ENCODE measurements at places on chromosomes 2 and 18.

DNA sequence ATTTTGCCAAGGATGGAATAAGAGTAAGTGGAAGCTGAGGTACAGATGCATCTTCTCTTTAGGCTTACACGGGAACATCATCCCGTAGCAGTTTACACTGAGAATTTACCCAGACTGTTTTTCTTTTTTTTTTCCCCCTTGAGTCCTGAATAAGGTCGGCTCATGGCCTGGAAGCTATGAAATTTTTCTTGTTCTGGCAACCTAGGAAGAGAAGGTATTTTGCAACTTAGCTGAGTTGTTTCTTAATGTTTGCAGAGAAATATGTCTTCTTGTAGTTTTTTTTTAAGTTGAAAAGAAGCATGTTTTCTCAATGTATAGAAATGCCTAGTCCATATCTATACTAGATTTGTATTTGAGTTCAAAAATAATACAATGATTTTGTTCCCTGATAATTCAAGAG lies 712.5 kb downstream of the TDRD15 start:
- DNase-seq: no peak

DNA sequence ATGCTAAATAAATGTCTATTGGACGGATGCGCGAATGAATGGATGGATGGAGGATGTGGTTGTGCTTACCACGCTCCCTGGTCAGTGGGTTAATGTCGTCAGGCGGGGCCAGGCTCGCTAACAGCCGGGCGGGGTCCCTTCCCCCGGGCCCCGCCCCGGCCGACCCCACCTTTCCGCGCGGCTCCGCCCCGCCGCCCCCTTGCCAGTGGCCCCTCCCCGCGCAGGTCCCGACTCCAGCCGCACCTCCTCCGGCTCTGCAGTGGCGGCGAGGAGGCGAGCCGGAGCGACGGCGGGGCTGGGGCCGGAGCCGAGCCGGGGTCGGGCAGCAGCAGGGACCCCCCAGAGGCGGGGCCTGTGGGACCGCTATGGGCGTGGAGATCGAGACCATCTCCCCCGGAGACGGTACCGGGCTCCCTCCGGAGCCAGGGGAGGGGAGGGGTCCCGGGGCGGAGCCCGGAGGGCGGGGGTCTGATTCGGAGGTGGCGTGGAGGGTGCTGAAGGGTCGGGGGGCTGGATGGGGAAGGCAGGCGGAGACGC lies at the start of gene FKBP1B:
FKBP1B (plus strand) TSS at position 257 of the 537 bp plus-strand sequence; CDS start at position 366, 109 bp downstream.
- peak; percentile 76 for DNase-seq

DNA sequence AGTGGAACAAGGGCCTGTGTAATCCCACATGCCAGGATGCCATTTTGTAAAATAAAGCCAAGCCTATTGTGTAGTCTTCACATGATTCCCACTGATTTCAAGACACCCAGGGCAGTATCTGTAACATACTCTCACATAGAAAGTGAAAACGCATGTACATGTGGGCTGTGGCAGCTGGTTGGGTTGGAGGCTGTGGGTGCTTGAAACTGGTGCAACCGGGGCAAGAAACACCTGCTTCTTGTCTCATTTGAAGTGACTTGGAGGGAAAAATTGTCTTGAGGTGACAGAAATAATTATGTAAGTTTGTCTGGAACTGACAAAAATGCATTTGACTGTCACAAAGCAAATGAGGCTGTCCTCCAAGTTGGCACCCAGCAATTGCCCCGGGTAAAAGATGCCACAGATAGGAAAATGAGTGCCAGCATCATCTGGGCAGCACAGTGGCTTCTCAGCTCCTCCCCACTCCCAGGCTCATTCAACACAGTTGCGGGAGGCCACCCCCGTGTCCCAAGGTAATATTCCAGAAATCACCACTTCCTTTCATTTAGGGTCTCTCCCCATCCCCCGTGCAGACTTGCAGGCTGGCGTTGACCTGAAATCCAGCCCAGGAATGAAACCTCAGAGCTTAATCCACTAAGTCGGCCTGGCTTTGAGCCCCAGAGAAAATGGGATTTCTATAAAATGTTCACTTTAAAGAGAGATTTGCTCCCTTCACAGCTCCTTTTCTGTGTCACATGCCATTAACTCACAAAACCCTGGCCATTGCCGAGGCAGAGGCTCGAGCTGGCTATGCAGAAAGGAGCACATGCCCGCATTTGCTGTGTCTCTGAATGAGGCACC lies 293.9 kb upstream of the PARD3B start:
- DNase-seq: no peak

DNA sequence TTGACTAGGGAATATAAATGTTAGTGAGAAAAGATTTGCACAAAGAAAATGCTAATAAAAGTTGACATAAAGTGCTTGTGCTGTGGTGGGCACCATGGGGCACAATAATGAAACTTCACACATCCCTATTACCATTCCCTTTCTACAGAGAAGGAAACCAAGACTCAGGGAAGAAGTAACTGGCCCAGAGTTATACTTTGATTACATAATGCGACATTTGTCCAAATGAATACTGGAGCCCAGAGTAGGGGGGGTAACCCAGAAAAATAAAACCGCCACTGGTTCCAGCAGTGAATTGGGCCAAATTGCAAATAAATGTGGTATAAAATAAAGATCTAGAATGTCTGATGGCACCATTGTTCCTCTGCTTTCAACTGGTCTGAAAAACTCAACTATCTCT lies 106.1 kb upstream of the PPP1CB start:
- DNase-seq: no peak

DNA sequence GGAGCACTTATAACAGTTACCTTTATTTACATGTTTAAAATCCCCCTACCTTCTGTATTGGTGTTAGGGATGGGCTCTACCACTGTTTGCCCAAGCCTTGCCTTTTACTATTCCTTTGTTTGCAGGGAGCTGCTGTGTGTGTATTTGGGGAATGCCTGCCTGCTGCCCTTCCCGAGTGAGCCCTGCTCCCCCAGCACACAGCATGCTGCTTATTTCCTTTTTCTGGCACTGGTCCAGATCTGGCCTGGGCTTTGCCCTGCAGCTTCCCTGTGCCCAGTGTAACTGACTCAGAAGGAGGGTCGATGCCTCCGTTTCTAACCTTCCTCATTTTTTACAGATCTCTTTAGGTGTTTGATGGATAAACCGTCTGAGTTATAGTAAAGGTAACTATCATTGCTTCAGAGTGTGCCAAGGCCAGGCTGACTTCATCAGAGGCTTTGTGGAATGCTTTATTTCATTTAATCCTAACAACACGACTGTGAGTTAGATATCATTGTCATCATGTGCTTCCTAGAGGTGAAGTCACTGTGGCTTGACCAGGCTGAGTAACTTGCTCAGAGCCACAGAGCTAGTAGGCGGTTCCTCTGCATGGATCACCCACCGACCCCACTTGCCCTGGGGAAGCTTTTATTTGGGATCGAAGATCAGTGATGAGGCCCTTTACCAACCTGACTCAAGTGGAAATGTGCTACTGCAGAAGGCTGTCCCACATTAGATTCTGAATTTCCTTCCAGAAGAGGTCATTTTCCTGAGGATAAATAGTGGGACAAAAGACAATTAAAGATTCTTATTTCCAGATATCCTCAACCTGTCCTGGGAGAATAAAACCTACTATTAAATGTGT lies 238.8 kb downstream of the ZNF407 start:
- DNase-seq: no peak
